Fibroblast of pulmonary artery (primary cell): ENCODE measurements at places on chromosomes 11 and 22.

- DNase-seq = peak; percentile 57
Observed at GRCh38 chr11:113446112-113446511, 29.1 kb downstream of the DRD2 start.

GRCh38 chr11:11841723-11842420 lies at the start of gene USP47:
TSS of gene USP47 (plus strand) at chr11:11841972. CDS start at chr11:11842186, 214 bp downstream.
- DNase-seq = peak; percentile 81

DNA sequence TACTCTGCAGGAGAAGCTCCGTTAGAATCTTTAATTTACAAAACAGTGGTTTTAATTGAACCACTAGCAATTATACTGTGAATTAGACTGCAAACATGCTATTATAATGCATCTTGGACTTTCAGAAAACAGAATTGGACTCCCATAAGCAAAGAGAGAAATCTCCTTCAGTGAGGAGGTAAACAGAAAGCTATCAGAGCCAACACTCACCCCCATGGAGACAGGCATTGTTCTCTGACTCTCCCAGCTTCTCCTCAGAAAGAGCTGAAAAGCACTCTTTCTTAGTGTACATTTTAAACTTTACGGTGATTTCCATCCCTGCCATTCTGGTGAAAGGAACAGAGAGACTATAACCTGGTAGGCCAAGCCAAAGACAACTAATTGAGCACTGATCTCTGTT lies 176.9 kb downstream of the GRIA4 start:
- no peak for DNase-seq

GRCh38 chr11:36214976-36215692 lies 74.1 kb downstream of the COMMD9 start:
- no peak for DNase-seq

- no peak for DNase-seq
Observed at GRCh38 chr11:1453611-1454034, 33.0 kb downstream of the MOB2 start.

DNA sequence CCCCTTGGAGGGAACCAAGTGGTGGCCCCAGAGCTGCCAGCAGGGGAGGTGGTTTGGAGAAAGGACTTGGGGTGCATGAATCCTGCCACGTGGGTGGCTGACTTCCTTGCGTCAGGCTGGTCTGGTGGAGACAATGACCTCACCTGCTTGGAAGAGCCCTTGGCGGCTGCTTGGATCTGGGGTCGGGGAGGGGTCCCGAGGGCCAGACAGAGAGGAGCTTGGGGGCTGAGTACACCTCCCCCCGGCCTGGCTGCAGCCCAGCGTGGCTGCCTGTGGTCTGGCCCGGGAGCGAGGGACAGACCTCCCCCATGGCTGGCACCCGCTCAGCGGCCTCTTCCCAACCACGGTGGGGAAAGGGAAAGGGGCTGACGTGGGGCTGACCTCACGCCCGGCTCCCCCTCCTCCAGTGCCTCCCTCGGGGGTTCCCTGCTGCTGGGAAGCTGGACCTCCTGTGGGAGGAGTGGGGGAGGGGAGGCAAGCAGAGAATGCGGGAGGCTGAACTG lies 13.8 kb downstream of the LIF start:
- DNase-seq = no peak

- DNase-seq = peak; percentile 78
Observed at GRCh38 chr22:25488244-25489020, 76.0 kb upstream of the GRK3 start.

GRCh38 chr11:70818351-70818750 lies 420.0 kb downstream of the CTTN start:
- no peak for DNase-seq

DNA sequence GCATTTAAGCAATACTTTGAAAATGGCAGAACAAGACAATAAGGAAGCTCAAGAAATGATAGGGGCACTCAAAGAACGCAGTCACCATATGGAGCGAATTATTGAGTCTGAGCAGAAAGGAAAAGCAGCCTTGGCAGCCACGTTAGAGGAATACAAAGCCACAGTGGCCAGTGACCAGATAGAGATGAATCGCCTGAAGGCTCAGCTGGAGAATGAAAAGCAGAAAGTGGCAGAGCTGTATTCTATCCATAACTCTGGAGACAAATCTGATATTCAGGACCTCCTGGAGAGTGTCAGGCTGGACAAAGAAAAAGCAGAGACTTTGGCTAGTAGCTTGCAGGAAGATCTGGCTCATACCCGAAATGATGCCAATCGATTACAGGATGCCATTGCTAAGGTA lies 51.9 kb downstream of the SPECC1L start:
- DNase-seq = no peak

- DNase-seq = no peak
Observed at GRCh38 chr11:45484326-45484883, 181.0 kb downstream of the CHST1 start.

- DNase-seq = no peak
Observed at GRCh38 chr11:46491661-46492330, 100.2 kb upstream of the CHRM4 start.

DNA sequence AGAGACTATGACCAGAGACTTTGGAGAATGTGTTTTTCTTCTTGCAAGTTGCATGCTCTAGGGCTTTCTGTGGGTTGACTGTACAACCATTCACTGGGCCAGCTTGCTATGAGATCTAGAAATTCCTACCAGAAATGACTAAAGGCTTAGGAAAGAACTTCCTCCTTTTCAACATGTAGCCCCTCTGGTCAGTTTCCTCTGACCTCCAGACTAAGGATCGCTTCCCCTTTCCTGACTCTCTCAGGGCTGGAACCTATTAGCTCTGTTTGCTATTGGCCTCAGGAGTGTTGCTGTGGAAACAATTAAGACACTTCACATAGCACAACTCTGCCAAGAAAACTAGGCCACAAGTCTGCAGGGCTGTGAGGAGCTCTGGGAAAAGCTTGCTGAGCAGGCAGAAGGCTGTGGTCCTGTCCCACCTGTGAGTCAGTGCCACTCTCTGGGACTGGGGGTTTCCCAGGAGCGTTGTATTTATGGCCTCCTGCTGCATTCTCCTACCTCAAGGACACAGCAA lies 10.7 kb downstream of the CRY2 start:
- peak; percentile 84 for DNase-seq

- DNase-seq = no peak
Observed at GRCh38 chr22:45819305-45819704, 147.7 kb downstream of the ATXN10 start.

- DNase-seq = no peak
Observed at GRCh38 chr11:85029964-85030363, 597.2 kb downstream of the DLG2 start.

- DNase-seq = peak; percentile 61
Observed at GRCh38 chr22:45692549-45692948, 20.9 kb downstream of the ATXN10 start.
